NCI-H1436 treated with DMSO at 0.1 percent for 48 hours (cell line): ENCODE measurements at places on chromosomes 3 and 15.

GRCh38 chr3:40864146-40864782 lies 335.0 kb upstream of the CTNNB1 start:
- DNase-seq: no peak

DNA sequence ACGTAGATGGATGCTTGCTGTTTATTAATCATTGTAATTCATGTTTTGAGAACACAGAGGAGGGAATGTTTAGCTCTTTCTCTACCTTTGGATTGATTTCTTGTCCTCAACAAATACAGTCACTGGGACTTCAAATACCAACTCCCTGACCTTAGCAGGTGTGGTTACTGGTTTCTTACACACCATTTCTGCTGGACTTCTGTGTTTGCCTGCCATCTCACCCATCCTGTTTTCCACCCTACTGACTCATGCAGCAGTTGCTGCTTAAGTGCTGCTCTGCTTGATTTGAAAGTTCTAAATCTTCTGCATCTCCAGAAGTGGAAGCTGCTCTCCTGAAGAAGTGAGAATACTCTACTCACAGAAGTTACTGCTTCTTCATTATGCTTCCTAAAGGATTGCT lies 170.3 kb downstream of the ZPLD1 start:
- DNase-seq: no peak

- DNase-seq: no peak
These were observed 732.8 kb upstream of the GOLIM4 start for GRCh38 chr3:168828536-168828935.

GRCh38 chr15:52710050-52710707 lies 31.0 kb upstream of the ATOSA start:
- no peak for DNase-seq

- DNase-seq: no peak
These were observed 5.1 kb downstream of the HPS3 start for GRCh38 chr3:149134575-149134974.

GRCh38 chr15:25693321-25694238 lies 169.5 kb downstream of the ATP10A start:
- no peak for DNase-seq

DNA sequence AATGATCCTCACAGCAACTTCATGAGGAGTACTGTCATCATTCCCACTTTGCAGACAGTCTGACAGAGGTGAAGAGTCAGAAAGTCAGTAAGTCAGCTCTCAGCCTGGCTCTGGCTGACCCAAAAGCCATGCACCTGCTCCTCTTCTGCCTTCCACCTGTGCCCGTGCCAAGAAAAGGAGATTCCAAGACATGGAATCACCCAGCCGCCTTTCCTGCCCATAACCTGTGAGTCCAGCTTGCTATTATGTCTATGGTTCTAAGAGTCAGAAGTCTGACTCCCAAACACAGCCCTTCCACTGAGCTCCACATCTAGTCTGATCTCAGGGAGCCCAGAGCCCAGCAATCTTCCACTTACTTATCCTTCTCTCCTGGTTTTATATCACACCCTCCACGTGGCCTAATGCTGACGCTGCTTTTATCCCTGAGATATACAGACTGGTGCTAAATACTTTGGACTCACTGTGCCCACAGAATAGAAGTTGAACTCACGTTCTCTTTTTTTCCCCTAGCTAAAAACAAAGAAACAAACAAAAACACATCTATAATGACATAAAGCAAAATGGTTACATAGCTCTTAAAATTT lies 66.0 kb downstream of the PLD1 start:
- no peak for DNase-seq

GRCh38 chr3:43183456-43183855 lies 77.6 kb upstream of the POMGNT2 start:
- no peak for DNase-seq

- DNase-seq: no peak
These were observed at the start of gene CHRNB4 for GRCh38 chr15:78641102-78641748. Gene CHRNB4 (minus strand): TSS chr15:78641210. CDS start chr15:78641133, 77 bp downstream.

DNA sequence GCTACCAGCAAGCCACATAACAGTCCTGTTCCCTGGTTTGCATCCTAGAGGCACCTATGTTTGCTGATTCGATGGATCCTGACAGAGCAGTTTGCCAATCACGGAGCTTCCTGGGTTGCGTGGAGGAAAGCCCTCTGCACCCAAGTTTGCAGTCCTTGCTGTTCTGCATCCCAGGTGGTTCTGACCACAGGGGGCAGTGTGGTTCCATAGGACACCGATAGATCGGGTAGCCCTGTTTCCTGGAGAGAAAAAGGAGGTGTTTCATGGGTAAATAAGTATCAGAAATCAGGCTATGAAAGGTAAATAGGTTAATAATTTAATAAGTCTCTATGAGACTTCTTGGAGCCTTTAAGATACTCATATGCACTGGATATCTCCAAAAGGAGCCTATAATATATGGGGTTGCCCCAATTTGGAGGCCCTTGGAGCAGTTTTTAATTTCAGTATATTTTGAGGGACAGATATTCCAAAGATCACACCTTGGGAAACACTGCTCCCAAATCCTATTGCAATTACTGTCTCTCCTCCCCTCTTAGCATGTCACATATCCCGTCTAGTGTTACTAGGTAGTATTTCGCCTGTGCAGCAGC lies 194.6 kb upstream of the TPM1 start:
- no peak for DNase-seq

- DNase-seq: no peak
These were observed 57.5 kb downstream of the NEO1 start for GRCh38 chr15:73109765-73110164.

GRCh38 chr3:168574455-168575158 lies 478.9 kb upstream of the GOLIM4 start:
- no peak for DNase-seq

DNA sequence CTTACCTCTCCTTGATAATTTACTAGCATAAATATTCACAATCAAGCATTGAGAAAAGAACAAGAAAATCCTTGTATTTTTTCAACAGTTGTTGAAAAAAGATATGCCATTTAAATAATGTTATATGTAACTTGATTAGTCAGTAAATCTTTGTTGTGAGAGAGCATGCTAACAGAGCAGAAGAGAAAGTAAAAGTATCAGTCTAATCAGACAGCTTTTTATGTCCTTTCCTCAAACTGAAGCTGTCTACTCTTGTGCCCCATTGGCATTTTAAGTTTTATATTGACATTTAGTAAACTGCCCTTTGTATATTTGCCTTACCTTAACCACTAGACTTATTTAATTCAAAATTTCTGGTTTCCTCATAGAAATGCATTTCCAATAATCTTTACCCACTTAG lies 668.7 kb downstream of the OTOL1 start:
- DNase-seq: no peak

- no peak for DNase-seq
These were observed 588 bp downstream of the SLC6A1 start for GRCh38 chr3:10992943-10993728.
